Activated gamma-delta T cell (primary cell): ENCODE measurements at places on chromosomes 5 and 9.

- DNase-seq, result no peak
Observed at GRCh38 chr9:131727184-131727759, 12.6 kb downstream of the RAPGEF1 start.

DNA sequence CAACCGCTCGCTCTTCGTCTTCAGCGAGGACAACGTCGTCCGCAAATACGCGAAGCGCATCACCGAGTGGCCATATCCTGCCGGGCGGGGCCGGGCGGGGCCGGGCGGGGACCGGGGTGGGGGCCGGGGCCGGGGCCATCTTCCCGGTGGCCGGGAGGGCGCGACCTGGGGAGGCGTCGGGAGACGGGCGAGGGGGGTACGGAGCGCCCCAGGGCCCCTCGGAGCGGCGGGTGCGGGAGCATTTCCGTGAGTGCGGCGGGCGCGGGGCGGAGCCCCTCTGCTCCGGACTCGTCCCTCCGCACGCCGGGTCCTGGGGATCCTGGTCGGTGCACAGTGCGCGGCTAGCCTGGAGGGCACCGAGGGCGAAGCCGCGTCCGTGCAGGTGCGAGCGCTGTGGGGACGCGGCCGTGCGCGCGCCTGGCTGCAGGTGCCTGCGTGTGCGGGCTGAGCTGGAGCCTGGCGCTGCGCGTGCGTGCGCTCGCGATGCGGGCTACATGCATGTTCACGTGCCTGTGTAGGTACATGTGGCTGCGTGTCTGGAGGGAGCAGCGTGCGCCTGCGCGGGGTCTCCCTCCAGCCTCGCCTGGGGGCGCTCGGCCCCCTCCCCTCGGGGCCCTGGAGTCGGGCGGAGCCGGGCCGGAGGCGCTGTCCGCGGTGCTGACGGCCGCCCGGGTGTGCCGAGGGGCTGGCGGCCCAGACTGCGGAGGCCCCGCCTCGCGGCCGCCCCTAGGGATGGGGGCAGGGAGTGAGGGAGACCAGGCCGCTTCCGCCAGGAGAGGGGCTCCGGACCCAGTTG, 762 bp downstream of the CACNA1B start:
- DNase-seq, result no peak

DNA sequence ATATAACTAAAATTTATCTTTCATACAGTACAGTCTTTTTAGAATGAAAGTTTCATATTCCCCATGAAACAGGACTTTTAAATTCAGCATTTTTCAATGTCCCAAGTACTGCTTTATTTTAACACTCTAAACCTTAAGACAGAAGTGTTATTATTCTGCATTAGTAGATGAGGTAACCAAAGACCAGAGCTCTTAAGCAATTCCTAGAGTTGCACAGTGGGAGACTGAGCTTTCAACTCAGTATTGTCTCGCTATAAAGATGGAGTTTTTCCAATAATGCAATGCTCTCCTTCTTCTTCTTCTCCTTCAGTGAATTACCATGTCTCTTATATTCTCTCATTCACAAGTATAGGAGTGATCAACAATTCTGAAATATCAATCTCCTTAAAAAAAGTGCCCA, 479.7 kb downstream of the CETN3 start:
- DNase-seq, result no peak

DNA sequence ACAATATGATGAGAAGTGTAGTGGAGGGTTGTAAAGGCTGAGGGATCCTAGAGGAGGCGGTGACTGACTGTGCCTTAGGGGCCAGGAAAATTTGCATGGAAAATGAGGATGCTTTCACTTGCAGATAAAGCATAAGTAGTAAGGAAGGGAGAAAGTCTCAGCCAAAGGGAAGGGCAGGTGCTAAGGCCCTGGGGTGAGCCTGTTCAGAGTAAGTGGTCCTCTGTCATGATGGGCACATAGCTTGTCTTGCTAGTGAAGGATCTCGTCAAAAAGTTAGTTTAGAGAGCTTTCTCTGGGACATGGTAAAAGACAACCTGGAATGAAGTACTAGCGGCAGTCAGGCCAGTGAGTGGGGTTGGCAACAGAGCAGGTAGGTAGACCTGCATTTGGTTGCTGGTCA, 75.4 kb upstream of the CPLX2 start:
- no peak for DNase-seq

DNA sequence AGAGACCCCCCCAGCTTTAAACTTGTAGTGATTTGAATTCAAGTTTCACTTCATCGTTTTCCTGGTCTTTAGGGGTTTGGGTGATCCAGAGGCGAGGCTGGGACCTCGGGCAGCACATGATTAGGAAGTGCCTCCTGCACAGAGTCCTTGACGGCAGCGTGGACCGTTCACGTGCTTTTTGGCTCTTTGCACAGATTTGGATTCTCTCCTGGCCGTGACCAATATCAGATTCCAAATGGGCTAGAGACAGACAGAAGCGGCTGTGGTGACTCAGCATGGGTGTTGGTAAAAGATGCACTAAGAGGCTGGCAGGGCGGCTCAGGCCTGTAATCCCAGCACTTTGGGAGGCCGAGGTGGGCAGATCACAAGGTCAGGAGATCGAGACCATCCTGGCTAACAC, 117.2 kb upstream of the CACNA1B start:
- no peak for DNase-seq

- DNase-seq, result no peak
Observed at GRCh38 chr9:135468854-135469521, 10.6 kb upstream of the PPP1R26 start.

- no peak for DNase-seq
Observed at GRCh38 chr5:150473673-150474358, 24.3 kb upstream of the RPS14 start.

DNA sequence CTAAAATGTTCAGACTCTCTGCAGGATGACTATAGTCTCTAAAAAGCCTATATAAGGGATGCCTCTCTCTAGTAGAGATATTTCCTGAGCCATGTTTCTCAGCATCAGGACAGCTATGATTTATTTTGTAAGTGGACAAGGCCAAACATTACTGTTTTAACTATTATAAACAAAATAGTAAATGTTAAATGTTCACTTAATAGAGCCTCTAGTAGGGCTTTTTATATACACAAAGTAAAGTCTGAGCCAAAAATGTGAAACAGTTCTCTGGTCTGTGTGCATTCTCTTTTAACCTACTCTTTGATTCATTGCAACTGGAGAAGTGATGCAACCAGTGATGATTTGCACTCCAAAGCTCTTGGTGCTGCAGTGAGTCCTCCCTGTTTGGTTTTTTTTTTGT, 220.5 kb downstream of the GDNF start:
- DNase-seq, result no peak

DNA sequence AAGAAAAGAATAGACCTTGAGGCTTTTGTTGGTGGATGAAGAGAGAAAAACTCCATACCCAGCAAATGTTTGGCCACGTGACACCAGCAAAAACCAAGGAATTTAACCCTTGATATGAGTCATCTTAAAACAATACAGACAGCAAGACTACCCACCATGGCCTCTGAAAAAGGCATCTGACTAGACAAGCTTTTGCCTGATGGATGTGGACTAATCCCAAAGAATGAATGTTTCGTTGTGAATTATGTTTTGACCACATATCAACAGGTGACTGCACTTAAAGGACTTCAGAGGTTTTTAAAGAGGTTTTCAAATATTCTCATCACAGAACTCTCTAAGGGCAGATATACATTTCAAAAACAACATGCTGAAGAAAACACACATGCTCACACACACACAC, 33.0 kb upstream of the SLC1A3 start:
- DNase-seq, result no peak

GRCh38 chr9:110890416-110890815, 147.9 kb downstream of the LPAR1 start:
- DNase-seq, result no peak

GRCh38 chr5:90518661-90519060, 10.7 kb downstream of the LYSMD3 start:
- no peak for DNase-seq

DNA sequence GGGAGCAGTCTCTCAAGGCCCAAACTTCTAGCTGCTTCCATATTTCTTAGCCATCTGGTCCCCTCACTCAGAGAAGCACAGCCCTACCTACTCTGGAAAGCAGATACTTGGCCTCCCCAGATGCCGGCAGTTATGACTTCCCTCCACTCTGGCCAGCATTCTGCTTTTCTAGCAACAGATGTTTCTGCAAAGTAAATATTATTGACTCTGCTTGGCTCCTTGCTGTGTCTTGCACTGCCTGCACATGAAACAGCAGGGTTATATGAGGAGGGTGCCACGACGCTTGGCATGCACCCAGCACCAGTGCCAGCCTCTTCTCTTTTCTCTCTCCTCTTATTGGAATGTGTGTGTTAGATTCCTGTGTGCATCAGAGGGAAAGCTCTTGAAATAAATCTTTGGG, 99.7 kb downstream of the ARHGAP26 start:
- no peak for DNase-seq

DNA sequence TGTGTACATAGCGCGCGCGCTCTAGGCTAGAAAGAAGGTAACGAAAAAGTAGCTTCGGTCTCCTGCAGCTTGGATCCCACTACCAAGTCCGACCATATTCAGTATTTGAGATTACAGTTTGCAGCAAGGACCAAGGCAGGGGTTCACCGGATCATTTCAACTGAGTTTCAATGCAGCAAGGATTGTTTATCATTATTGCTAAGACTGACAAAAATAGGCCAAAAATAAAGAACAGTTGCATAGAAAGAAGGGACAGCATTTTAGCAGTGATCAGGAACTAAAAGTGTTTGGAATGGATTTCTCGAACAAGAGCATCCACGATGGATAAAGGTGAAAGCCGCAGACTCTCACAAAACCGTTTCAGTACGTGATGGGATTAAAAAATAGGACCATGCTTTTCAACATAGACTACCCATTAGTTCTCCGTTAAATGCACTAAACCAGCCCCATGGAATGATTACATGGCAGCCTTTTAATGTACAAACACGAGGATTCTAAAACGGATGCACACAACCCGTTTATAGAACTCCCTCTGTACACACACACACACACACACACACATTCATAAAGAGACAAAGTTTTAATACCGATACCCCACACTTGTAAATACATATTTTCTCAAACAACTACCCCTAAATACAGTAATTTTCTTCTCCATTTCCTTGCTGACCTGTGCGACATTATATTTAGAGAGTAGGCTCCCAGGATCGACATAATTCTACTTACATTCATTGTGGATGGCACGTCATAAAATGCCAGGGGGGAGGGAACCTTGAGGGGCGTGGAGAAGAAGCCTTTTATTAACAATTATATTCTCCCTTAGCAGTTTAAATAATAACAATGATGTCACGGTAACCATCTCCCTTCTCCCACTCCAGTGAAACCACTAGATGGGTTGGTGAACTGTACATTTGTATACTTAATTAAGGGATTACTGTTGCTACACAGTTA, 197.1 kb downstream of the MEF2C start:
- DNase-seq, result no peak

- no peak for DNase-seq
Observed at GRCh38 chr5:102823441-102823874, 68.4 kb downstream of the PAM start.

DNA sequence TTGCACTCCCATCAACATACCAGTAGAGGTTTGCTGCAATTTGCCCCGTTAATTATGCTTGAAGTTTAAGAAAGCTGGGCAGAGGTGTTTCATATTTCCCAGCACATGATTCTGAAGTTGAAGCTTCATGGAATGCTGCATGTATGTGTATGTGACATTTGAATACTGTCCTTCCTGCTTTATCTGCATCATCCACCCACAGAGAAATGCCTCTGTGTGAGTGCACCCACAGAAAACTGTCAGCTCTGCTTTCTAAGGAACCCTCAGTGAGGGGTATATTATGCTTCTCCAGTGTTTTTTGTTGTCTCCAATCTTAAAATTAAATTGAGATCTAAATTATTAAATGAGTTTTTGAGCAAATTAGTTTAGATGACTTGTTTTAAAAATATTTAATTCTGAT, 358.1 kb upstream of the PIK3R1 start:
- no peak for DNase-seq

GRCh38 chr9:133889584-133890301, 102.4 kb downstream of the VAV2 start:
- DNase-seq, result no peak

DNA sequence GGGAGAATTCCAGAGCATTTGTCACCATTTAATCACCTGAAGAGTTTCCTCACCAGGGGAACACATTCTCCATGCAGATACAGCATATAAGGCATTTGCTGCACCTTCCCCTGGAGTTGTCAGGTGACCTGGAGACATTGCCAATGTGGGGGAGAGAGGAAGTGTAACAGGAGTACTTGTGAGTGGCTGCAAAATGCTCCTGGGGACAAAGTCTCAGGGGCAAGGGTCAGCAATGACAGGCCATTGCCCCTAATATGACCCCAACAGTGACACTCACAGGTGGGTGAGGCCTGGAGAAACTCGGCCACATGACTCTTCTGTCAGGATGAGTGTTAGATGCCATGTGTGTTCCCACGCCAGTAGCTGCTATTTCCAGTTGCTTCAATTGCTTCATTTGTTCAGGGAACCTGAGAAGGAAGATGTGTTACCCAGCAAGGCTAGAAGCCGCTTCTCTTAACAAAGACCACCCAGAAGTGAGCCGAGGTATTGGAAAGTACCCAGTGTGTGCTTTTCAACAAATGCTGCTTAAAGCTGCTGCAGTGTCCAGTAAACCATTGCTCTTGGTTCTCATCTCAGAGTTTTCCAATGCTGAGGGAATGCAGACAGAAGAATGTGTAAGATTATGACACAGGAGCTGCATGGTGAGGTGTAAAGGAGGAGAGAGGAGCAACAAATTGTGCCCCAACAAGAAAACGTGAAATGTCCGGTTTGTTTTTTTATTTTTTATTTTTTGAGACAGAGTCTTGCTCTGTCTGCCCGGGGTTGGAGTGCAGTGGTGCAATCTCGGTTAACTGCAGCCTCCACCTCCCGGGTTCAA, 128.2 kb upstream of the SLC44A1 start:
- no peak for DNase-seq

DNA sequence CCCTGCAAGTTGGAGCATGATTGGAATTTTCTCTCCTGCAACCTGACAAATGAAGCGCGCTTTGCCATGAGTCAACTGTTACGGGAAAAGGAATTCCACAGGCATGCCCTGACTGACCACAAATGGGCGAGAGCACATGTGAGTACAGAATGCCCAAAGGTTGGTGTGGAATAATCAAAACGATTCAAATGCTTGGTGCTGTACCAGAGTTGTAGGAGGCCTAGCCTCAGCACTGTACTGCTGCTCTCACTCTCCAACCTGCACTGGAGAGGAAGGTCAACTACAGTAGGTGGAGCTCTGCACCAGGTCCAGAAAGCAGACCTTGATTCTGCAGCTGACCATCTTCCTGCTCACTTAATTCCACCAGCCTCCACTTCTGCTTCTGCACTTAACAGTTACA, 406.9 kb upstream of the ACTBL2 start:
- DNase-seq, result no peak

DNA sequence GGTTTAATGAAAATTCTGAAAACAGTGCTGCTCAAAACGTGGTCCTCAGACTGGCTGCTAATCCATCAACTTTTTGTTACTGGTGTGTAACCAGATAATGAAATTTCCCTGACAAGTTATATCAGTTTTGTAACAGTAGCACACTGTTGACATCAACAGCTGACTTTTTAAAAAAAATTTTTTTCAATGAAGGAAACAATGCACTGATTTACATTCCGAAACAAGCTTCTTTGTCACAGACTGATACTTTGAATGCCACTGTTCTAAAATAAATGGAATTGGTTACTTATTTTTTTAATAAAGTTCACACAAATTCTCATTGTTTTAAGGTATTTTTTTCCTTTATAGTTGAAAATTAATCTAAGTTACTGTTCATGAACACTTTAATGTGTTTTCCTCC, 169.1 kb downstream of the NIPBL start:
- DNase-seq, result no peak

- DNase-seq, result no peak
Observed at GRCh38 chr9:128899566-128900322, 17.8 kb downstream of the LRRC8A start.
